ENCODE measurements at places on chromosomes 3 and 15.
A peak's percentile ranks its signal among the peaks of the same experiment; 100 is the strongest.

DNA sequence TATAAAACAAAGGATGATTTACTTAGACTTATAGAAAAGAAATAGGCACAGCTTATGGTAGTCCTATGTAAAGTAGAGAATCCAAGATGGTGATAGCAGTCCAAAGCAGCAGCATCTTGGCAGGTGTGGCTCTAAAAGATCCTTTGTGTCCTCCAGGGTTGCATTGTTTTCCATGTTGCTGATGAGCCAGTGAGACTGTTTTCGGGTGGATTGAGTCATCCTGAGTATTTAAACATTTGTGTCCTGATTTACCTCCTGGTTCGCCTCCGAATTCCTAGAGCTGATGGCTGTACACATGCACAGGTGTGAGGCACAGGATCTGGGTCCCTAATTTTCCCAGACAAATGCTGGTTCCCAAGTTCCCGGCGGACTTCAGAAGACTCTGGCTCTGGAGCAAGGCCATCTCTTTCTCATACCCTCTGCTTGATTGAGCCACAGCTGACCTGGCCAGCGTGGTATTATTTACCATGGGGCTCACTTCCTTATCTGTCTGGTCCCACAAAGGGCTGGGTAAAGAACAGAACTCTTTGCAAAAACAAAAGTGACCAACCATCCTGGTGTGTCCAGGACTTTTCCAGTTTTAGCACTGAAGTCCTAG lies 51.0 kb downstream of the ARNT2 start:
- no peak for DNase-seq

DNA sequence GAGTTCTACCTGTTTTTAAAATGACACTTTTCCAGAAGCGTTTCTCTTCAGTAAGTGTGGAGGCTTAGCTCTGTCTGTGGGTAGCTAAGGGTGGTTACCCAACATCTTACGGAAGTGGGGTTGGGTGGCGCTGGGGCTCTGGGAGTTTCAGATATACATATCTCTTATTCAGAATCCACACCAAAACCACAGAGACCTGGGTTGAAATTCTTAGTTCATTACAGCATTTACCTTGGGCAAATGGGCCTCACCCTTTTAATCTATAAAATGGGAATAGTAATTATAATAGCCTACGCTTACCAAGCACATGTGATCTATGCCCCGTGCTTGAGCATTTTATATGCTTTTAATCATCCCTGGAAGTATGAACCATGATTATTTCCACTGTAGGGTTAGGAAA lies 9.4 kb downstream of the PTPRG start:
- DNase-seq = peak; percentile 42

DNA sequence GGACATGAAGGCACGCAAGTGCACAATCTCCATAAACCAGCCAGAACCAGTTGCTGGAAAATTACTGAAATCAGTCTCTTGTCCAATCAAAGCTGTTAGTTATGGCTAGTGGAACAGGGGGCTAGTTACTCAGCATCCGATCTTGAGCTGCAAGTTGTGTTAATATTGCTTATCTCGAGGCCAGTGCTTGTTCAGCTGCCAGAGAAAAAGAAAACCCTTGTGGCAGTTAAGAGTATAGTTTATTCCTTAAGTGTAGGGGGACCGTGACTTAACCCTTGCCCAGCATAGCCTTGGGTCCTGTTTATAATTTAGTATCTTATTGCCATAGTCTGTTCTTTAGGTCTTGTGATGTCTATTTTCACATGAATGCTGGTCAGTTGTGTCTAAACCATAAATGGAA lies 268.5 kb downstream of the CD47 start:
- no peak for DNase-seq

DNA sequence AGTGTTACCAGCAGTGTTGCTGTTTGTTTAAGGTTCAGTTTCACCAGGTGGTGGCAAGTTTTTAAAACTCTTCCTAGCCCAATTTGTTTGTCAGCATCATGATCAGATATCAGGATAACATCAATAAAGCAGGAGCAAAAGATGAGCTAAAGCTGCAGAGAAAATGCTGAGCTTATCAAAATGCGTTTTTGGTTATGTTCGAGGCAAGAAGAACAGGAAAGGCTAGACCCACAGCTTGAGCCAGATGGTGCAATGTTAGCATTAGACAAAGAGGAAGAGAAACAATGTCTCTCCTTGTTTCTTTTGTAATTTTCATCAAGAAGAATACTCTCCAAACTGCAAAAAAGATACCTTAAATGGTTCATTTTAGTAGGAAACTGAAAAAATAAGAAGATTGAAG lies 66.2 kb downstream of the THRB start:
- no peak for DNase-seq

- DNase-seq = no peak
These were observed 5.6 kb upstream of the ARL8B start for GRCh38 chr3:5116538-5116937.

GRCh38 chr3:174873832-174874657 lies 14.9 kb downstream of the NAALADL2 start:
- DNase-seq = no peak

GRCh38 chr3:27354588-27355203 lies 14.5 kb downstream of the NEK10 start:
- no peak for DNase-seq

DNA sequence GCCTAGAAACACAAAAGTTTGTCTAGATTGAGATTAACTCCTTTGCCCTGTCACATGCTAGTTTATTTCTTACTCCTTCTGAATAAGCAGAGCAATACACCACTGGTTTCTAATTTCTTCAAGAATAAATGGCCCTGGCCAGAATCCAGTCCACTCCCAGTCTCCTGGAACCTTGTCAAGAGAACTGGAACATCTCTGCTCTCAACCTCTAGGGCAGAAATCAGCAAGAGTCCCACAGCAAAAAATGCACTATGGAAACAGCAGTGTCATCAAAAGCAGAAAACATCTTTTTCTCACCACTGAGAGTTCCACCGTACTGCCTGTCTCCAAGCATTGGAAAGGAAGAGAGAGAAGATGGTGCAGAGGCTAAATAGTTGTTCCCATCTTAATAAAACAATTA lies 35.9 kb upstream of the PPP2R3A start:
- DNase-seq = no peak

- no peak for DNase-seq
These were observed 60.6 kb downstream of the ST6GAL1 start for GRCh38 chr3:186990878-186991308.

DNA sequence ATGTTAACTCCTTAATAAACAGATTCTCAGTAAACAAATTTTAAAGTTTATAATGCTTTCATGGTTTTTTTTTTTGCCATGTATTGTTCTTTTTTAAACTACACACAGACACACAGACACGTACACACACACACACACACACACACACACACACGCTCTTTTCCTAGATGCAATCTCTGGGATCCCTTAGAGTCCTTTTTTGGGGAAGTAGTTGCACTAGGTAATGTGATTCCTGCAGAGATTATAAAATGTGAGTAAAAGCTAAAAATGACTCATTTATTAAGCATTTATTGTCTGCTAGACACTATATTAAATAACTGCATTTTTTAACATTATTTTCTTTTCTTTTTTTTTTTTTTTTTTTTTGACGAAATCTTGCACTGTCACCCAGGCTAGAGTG lies 19.9 kb downstream of the NDUFB5 start:
- peak; percentile 25 for DNase-seq

DNA sequence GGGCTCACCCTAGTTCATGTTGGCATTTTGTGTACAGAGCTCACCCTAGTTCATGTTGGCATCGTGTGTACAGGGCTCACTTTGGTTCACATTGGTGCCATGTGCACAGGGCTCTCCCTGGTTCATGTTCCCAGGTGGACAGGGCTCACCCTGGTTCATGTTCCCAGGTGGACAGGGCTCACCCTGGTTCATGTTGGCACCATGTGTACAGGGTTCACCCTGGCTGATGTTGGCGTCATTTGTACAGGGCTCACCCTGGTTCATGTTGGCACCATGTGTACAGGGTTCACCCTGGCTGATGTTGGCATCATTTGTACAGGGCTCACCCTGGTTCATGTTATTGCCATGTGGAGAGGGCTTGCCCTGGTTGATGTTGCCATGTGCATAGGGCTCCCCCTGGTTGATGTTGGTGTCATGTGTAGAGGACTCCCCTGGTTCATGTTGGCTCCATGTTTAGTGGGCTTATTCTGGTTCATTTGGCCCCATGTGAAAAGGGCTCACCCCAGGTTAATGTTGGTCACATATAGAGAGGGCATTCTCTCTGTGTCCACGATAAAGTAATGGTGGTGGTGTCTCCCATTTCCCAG lies 31.7 kb upstream of the NR2C2 start:
- DNase-seq = no peak

All from KBM-7 (cell line).